Large intestine (tissue), 12 donors: ENCODE measurements at places on chromosomes 6 and 20.
A peak's percentile ranks its signal among the peaks of the same experiment; 100 is the strongest.

DNA sequence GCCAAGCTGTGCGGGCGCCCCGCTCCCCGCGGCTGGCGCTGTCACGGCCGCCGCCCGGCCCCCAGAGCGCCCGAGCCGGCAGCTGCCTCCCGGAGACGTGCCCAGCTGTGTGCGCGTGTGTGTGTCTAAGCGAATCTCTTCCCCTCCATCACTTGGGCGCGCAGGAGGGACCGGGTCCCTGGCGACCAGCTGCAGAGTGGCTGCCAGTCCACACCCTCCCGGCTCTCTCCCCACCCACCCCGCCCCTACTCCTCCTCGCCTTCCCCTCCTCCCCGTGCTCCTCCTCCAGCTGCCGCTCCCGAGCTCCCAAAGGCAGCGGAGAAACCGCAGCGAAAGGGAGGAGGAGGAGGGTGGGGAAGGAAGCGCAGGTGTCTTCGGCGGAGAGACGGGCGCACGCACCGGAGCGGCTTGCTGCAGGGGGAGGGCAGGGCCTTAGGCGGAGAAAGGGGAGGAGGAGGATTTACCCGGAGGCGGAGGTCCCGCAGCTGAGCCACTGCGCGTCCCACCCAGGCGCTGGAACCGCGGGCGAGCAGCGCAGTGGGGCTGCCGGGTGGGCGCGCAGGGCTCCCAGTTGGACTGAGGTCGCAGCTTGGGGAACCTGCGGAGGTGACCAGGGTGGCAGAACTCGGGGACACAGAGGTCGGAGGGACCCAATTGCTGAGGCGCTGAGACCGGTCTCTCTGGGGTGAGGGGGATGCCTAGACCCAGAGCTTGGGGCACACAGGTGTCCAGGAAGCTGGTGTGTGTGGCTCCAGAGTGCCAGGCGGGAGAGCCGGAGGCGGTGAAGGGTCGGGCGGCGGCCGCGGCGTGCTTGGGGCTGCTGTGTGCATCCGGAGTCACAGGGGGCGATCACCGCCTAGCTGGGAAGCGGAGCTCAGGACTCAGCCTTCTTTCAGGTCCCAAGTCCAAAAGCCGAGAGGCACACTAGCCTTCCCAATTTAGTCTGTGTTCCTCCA, at the start of gene HS3ST5:
TSS of gene HS3ST5 (minus strand) at position 198 of the 956 bp plus-strand sequence. CDS start 280,178 bp downstream, outside the sequence.
- DNase-seq = no peak

DNA sequence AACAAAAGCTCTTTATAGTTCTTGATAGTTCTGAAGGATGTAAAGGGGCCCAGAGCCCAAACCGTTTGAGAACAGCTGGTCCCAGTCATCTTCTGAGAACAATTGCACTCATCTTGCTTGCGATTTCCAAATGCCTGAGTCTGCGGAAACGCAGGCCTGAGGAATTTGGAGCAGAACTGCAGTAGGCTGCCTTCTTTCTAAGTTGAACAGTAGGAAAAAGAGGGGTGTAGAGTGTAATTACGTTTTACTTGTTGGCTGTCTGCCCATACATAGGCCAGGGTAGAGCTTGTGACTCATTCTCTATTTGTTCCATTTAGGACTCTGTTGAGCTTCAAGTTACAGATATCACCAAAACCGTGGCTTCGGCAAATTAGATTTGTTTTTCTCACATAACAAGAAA, 42.0 kb upstream of the KIF16B start:
- DNase-seq = peak; percentile 36

DNA sequence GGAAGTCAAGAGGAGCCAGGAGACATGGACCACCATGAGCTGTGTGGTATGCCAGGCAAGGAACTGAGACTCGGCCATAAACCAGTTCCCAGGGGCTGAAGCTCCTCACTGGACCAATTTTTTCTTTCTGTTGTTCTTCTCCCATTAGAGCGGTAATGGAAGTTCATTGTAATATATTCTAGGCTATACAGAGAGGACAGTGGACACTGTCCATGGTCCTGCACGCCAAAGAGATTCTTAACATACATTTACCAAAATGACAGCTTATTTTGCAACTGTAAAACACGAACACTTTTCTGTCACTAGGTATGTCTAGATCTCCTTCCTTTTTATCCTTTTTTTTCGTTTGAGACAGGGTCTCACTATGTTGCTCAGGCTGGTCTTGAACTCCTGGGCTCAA, 13.1 kb upstream of the DSN1 start:
- no peak for DNase-seq

DNA sequence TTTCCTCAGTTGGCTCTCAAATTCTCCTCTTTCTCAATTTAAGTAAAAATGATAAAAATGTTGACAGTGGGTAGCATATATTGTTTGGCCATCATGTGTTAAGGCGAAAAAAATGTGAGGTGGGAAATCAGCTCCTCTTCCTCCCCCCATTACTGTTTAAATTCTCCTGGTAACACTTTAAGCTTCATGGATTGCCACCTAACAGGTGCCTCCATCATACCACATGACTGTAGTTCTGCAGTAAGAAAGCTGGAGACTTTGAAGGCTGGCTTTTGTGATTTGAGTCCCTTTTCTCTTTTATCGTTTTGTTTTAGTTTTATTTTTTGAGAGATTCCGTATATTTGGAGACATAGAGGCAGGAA, 1.2 kb downstream of the ZFAND3 start:
- no peak for DNase-seq

DNA sequence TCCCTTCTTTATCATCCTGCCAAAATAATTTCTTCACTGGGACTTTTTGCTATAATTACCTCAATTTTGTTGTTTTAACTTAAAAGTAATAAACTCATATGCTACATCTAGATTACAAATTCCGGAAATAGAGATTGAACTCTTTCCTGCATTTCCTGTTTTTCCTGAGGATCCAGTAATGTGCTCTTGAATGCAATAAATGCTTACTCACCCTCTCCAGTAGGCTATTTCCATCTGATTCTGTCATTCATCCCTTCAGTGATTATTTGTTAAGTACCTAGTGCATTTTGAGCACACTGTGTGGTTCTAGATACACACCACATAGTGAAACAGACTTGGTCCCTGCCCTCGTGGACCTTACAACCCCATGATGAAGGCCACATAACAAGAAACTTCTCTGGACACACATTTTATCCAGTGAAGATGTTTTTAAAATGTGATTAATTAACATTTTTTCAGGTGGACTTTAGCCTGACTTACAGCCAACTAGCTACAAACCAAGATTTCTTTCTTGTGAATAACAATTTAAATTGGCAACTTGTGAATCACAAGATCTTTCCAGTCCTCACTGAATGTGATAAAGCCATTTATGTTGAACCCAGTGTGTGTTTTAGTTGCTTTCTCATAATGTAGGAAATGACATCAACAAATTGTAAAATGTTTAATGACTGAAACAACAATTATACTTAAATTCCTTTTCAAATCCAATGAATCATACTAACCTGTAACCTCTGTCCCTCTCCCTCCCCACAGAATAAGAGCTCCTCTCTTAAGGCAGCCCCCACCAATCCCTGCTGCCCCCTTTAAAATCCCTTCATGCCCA, 272.3 kb downstream of the KHDC1L start:
- no peak for DNase-seq

GRCh38 chr6:35581633-35582032, 68.9 kb upstream of the TULP1 start:
- DNase-seq = no peak

- no peak for DNase-seq
Observed at GRCh38 chr6:160439751-160440150, 91.6 kb downstream of the SLC22A3 start.

DNA sequence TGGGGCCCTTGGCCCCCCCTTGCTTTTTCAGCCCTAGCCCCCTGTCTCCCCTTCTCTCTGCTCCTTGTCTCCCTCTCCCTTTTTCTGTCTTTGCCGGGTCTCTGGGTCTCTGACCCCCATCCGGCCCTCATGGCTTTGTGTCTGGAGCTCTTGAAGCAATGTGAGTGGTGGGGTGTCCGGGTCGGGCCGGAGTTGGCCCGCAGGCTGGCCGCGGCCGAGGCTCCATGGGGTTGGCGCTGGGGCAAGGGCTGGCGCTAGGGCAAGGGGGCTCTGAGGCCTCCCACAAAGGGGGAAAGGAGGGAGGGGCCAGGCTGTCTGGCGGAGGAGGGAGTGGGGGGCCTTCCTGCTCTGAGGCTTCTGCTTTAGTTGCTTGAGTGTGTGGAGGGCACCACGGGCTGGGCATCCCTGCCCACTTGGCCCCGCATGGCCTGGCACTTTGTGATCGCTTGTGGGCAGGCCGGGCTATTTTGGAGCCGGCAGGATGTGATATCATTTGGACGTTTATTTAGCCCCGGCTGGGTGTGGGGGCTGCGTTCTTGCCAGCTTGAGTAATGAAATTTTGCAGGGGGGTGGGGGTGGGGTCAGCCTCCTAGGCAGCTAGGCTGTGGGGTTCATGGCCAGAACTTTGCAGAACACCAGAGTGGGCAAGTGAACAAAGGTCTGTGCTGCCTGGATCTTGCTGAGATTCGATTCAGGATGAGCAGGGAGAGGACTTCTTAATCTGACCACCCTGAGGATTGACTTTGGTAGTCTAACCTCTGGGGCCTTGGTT, 78.7 kb upstream of the MYL9 start:
- DNase-seq = no peak

GRCh38 chr20:23272176-23273029, 78.2 kb upstream of the NXT1 start:
- DNase-seq = no peak

DNA sequence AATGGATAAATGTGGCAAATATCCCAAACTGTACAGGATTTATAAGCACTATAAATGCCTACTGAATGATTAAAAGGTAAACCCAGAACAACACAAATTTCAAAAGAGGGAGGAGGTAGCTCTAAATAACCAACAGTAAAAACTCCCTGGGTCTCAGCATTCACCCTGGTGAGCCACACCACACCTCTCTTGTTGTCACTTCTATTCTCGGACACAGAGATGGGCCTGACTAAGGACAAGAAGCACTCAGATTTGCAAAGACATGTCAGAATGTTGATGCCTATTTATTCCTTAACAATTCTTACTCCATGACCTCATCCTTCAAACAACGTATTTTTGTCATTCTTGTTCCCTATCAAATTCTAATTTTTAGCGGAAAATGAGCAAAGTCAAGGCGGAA, 14.7 kb downstream of the TNFRSF21 start:
- DNase-seq = no peak

DNA sequence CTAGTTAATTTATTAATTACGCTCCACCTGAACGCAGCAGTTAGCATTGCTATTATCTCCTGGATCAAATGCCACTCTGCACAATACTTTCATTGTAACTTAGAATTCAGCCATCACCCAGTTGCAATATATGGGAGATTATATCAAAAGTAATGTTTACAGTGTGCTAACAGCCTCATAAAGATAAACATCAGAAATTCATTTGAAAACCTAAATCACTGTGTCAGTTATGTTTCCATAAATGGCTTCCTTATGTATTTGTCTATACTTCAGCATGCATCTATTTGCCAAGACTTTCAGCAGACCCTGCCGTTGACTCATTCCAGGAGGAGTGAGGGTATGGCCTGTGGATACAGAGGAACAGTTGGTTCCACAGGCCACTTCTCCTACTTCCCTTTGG, 300.1 kb downstream of the TFAP2B start:
- DNase-seq = no peak

GRCh38 chr6:28337121-28337520, 1.2 kb upstream of the ZSCAN31 start:
- no peak for DNase-seq

DNA sequence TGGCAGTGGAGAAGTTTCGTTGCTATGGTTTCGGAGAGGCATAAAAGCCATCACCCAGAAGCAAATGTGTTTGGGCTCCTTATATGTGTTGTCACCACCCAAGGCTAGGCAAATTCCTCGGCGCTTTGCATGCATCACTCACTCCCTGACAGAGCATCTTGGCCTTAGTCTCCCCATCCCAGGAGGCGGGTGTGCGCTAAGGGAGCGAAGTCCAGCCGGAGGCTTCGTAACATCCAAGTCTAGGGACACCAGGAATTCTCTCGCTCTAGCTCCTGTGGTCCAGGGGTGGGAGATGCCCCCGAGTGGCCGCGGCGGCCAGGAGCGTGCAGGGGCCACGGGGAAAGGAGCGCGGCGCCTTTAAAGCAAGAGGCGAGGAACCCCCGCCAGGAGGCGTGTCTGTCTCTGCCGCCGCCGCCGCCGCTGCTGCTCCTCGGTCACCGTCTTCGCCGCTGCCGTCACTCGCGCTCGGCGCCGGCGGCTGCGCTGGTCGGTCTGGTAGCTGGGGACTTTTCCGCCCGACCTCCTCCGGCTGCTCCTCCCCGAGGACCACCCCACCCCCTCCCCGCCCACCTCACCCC, at the start of gene GRIK2:
TSS of gene GRIK2 (plus strand) at position 458 of the 578 bp plus-strand sequence.
- peak; percentile 25 for DNase-seq

- no peak for DNase-seq
Observed at GRCh38 chr20:60274717-60275116, 316.5 kb downstream of the CDH26 start.

- DNase-seq = peak; percentile 98
Observed at GRCh38 chr20:50366270-50367103, 143.7 kb upstream of the PTPN1 start.

GRCh38 chr6:74568861-74569260, 637.0 kb downstream of the COL12A1 start:
- DNase-seq = peak; percentile 9

GRCh38 chr20:1331801-1332453, 3.0 kb upstream of the SDCBP2 start:
- DNase-seq = no peak

DNA sequence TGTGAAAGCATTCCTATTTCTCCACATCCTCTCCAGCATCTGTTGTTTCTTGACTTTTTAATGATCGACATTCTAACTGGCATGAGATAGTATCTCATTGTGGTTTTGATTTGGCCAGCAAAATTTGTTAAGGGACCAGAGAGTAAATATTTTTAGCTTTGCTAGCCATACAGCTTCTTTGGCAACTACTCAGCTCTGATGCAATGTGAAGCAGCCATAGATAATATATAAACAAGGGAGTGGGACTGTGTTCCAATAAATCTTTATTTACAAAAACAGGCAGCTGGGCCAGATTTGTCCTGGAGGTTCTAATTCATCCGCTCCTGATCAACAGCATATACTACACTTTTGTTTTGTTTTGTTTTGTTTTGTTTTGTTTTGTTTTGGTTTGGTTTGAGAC, 202.9 kb downstream of the ZNF217 start:
- DNase-seq = no peak

GRCh38 chr6:54252916-54253315, 55.3 kb upstream of the TINAG start:
- no peak for DNase-seq

DNA sequence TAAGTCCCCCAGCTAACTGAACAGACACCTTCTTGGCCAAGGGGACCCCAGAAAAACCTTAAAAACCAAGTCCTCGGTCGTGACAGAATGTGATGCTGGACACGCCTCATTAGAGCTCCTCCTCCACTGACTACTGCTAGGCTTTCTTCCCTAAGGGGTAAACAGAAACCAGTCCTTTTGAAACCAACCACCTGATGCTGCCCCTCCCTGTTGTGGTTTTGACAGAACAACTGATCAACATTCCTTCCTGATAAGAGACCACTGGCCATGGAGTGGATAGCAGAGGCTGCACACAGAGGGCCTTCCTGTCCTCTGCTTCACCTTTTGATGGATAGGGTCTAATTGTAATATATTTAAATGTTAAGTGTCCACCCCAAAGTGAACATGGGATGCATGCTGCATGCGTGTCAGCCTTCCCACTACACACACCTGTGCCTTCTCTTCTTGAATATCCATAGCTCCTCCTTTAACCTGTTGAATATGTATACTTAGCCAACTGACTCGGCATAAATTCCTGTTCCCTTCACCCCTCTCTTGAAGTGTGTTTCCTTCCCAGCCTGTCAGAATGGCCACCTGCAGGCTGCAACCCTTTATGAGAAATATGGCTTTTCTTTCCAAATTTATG, 27.9 kb upstream of the SLC2A12 start:
- DNase-seq = no peak
